ENCODE measurements at places on chromosomes 6 and 20. TPM values are rescaled to one million over a fixed set of nuclear protein-coding genes. Genes with fewer than 3 reads are reported as not detected.

DNA sequence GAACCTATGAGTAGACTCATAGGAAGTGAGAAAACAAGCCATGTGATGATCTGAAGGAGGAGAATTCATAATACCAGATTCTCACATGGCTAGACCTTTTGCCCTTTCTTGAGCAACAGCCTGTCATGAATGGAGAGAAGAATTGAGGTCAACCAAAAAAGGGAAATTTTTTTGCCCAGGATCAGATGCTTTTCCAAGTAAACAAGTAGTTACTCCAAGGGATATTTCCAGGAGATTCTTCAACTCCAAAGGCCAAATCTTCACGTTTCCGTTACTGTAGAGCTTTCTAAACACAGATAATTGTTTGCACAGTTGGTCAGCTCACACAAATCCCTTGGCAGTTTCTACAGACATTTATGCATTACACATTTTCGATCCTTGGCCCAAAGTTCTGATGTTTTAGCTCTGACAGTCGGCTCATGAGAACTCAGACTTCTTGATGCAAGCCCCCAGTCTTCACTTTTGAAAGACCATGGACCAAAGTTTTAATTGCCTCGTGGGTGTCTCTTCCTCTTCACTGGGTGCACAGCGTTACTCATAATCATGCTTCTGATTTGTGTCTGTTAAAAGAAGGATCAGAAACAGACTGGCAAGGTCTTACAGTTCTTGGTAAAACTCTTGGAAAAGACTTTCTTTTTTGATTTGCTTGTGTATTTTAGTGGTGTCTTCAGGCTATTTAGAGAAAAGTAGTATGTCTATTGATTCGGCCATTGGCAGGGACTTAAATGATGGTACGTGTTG lies 115.0 kb downstream of the TSHZ2 start:
- DNase-seq: no peak

DNA sequence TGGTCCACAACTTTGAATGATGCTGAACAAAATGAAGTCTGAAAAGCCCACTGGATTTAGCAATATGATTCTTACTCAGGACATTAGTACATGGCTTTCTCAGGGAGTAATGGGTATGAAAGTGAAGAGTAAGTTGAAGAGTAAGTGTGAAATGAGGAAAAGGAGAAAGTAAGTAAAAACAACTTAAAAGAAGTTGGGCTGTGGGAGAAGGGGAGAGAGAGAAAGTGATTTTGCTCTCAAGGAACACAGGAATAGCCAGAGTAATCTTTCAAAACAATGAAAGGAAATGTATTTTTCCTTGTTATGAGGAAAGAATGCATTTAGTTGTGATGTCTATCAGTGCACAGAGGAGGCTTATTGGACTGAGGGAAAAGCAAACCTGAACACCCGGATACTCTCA lies 39.8 kb upstream of the NKAIN2 start:
- DNase-seq: no peak

TNF gene
- 94.4 TPM for total RNA-seq

MYH7B gene
- 0.34 TPM for total RNA-seq
